ENCODE measurements at places on chromosomes 12 and 14.

DNA sequence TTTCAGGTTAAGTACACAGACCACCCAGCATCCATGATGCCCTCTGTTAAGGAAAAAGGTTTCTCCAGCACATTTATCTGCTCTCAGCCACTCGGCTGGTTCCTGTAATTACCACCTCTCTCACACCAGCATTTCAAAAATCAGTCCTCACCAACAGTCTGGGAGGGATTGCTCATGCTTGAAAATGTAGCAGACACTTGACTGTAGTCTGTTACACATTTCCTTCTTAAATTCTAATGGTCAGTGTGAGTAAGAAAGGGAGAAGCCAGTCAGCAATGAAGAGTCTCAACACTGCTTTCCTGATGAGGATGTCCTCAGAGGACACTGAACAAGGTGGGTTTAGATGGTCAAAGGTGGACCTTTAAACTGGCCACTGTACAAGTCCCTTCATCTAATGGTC is 6.0 kb downstream of the ZBTB39 start:
- DNase-seq: no peak

- DNase-seq: no peak
Observed at GRCh38 chr12:57765698-57766463, 997 bp downstream of the CYP27B1 start.

DNA sequence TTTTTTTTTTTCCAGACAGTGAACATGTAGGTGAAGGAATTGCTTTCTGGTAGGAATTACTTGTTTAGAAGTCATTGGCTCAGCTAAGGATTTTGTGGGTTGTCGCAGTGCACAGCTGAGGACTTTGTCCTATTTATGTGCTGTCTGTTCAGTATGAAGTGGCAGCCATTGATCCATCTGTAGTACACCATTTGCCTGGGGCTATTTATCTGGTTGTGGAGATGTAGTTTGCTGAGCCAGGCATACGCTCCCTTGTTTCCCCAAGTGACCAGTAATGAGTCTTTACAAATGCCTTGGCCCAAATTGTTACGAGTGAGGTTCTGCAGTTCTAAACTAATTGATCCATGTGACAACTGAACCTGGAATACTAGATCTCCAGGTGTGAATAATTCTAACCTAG is 140.1 kb downstream of the NRXN3 start:
- DNase-seq: no peak

GRCh38 chr12:14638066-14638465 is 58.3 kb downstream of the GUCY2C start:
- DNase-seq: no peak

DNA sequence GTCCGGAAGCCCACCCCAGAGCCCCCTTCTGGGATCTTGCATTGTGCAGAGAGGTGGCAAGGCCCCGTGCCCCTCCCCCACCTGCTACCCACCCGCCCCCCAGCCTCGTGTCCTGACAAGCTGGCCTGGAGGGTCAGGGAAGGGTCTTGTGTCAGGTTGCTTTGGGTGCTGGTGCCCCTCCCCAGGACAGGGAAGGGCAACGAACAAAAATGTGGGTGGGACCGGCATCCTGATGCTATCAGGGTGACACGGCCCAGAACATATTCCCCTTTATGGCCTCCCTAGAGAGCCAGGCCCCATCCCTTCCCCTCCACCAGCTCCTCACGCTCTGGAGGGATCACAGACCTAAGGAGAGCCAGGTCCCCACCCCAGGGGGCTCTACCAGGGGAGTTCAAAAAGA is 38.7 kb upstream of the TMEM179 start:
- no peak for DNase-seq

DNA sequence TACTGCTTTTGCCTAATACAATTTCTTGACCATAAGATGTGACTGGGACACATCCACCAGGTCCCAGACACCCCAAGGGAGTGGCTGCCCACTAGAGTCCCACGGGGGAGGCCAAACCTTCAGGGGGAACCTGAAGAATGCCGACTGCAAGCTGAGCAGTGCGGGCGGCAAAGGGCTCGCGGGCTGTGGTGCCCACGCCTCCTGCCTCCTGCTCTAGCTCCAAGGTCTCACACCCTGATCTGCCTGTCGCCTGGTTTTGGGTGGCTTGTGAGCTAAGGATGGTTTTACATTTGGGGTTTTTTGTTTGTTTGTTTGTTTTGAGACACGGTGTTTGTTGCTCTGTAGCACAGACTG is 75.2 kb downstream of the MOK start:
- DNase-seq: no peak

DNA sequence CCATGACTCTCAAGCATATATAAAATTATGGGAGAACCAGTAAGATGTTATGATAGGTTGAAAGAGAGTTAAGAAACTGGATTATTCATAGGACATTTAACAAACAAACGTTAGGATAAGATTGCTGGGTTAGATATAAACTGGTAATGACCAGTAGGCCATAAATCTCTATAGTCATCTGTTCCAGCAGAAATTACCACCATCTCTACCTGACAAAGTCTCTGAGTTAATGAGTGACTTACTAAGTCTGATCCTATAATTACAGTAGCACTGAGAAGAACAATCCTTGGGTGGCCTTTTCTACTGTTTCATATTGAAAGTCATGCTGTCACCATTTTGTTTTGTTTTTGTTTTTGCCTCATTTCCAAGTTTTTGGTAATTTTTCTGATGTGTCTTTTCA is 136.9 kb upstream of the CNOT2 start:
- no peak for DNase-seq
